Activated T-helper 17 cell treated with anti-CD3 and anti-CD28 coated beads, Interleukin-2, amount 50 U/mL, for 72 hours (primary cell): ENCODE measurements at places on chromosomes 16 and 17. TPM values are rescaled to one million over a fixed set of nuclear protein-coding genes. Genes with fewer than 3 reads are reported as not detected.

DNA sequence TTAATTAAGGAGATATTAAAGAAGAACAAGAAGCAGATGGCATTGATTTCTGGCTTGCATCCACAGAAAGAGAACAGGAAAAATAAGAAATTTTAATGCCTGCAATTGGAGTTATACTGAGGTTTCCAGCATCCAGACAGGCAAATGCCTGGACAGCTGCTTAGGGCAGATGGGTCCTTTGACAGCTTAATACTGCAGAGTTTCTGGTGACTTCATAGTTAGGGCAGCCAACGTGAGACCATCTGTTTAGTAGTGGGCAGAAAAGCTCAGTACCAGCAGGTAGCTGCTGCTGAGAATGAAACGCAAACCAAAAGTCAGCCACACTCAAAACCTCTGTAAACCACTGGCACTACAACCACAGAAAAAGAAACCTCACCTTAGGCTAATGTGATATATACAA is 109.8 kb downstream of the CDK5R1 start:
- peak; percentile 23 for ATAC-seq

DNA sequence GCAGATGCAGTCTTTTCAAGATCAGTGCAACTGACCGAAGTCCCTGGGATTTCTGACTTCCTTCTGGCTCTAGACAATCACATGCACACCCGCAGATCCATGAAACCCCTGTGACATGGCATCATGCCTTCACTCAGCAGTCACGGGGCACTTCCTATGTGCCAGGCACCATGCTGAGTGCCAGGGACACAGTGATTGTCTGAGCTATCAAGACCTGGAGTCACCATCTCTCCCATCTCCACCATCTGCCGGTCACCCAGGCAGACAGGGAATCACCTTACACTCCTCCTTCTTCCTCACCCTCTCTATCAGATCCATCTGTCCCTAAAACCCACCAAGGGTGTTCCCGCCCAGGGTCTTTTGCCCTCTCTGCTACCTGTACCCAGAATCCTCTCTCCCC is 5.3 kb downstream of the BEAN1 start:
- no peak for ATAC-seq

DNA sequence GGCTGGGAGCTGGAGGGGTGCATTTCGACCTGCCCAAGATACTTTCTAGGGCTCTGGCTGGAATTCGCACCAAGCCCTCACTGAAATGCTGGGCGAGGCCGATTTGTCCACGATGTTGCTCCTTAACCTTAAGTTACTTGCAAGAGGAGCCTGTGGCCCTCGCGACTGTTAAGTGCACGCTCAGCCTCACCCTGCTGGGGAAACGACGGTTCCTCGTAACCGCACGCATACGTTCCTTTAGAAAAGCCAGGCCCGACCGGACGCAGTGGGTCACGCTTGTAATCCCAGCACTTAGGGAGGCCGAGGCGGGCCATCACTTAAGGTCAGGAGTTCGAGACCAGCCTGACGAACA is 607 bp upstream of the NCOR1 start:
- ATAC-seq: peak; percentile 0

The PRAC2 gene
- total RNA-seq: not detected

DNA sequence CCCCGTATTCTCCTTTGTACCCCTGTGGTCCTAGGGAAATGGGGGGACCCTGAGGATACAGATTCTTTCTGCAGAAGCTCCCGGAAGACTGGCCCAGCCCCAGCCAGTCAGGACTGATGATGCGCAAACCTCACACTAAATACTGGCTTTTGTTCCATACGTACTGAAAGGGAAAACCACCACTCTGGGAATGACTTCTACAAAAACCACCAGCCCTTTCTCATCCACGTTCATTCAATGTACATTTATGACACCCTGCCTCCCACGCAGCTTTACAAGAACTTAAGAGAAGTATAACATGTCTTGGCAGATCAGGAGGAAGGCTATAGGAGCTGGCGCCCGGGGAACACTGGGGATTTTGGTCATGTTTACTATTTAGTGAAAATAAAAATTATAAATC is 70.6 kb downstream of the MARCHF10 start:
- ATAC-seq: peak; percentile 93

The SOX8 gene
- 3.8 TPM for total RNA-seq

GRCh38 chr17:75721463-75722011 is 278 bp downstream of the ITGB4 start:
- peak; percentile 38 for ATAC-seq

- no peak for ATAC-seq
Measured at GRCh38 chr16:68892898-68893297, 49.6 kb downstream of the TANGO6 start.

DNA sequence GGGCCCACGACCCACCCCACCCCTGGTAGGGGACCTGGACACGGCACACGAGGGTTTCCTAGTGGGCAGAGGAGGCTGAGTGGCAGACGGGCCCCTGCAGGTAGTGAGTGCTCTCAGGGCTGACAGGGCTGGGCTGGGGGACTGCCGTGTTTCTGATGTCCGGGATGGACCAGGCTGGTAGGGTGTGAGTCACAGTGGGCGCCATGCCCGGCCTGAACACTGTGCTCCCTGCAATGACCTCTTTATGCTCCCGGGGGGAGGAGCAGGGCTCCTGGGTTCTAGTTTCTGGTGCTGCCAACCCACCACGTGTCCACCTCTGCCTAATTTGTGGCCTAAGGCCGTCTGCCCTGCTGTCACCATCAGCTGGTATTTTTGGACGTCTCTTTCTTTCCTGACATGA is 26.3 kb downstream of the ARHGAP23 start:
- ATAC-seq: no peak

The DCXR gene
- 91.0 TPM for total RNA-seq

- ATAC-seq: no peak
Measured at GRCh38 chr17:57629470-57629869, 115.6 kb downstream of the CCDC182 start.

DNA sequence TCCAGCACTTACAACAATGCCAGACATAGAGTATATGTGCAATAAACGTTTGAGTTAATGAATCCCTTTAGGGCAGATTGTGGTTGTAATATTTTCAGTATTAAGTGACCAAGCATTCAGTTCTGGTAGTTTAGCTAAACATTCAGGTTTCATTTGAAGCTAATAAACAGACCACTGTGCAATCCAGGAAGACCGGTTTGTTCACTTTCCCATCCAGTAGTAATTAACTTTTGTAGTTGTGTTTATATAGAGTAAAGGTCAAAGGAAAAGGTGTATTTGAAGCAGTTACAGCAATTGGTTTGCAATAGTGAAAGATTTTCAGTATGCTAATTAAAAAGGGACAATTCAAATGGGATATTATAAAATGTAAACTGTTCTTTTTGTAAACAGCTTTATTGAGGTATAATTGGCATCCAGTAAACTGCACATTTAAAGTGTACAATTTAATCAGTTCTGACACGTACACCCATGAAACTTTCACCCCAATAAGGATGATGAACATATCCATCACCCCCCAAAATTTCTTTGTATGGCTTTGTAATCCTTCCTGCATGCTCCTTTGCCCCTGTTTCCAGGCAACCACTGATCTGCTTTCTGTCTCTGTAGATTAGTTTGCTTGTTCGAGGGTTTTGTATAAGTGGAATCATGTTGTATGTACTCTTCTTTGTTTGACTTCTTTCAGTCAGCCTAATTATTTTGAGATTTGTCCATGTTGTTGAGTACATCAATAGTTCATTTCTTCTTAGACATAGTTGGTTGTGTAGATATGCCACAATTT is 26.3 kb downstream of the MRTFB start:
- no peak for ATAC-seq

- no peak for ATAC-seq
Measured at GRCh38 chr17:82864713-82865248, 25.0 kb upstream of the ZNF750 start.

- ATAC-seq: no peak
Measured at GRCh38 chr16:73166947-73167550, 119.1 kb upstream of the ZFHX3 start.

DNA sequence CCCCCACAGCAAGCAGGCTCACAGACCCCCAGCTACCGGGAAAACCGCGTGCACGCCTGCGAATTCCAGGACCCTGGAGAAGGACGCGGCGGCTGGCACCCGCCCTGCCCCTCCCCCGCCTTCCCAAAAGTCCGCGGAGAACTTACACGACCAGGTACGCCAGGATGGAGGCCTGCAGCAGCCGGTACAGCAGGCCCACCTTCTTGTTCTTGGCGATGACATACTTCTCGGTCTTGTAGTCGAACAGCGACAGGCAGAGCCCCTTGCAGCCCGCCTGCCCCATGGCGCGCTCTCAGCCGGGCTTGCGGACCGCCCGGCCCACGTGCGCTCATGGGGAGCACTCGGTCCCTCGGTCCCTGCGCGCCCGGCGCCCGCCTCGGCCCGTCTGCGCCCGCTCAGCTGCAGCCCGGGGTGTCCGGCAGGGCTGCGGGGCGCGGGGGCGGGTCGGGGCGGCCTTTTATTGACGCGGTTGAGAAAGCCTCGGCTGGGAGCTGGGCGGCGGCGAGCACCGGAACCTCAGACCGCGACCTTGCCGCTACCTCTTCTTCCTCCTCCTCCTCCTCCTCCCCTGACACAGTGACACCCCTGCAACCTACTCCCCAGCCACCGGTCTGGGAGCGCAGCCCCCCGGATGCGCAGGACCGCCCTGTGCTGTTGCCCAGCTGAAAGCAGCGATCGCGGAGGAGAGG is at the start of gene P2RX5:
TSS of gene P2RX5 (minus strand) at position 433 of the 689 bp plus-strand sequence. CDS start at position 283, 150 bp downstream.
- ATAC-seq: peak; percentile 46

GRCh38 chr16:85992779-85993178 is 93.8 kb downstream of the IRF8 start:
- no peak for ATAC-seq

DNA sequence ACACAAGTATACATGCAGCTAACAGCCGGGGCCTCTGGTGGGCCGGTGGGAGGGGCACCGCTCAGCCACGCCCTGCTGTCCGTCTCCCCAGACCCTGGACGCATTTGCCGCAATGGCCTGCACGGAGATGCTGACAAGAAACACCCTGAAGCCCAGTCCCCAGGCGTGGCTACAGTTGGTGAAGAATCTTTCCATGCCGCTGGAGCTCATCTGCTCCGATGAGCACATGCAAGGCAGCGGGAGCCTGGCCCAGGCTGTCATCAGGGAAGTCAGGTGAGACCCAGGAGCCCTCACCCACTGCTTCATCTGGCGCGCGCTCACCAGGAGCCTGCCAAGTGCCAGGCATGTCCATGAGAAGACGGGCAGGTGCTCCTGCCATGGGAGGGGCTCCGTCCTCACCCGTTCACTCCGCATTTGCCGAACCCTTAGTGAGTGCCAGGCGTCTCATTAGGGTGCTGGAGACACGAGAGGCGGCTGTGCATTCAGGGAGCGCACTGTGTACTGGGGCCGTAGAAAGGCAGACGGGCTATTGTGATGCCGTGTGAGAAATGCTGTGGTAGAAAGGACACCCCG is 51.4 kb upstream of the ENDOV start:
- ATAC-seq: no peak

- ATAC-seq: peak; percentile 79
Measured at GRCh38 chr16:56589141-56590039, at the start of gene MT3. TSS of gene MT3 (plus strand) at chr16:56589528. CDS start at chr16:56589591, 63 bp downstream.

GRCh38 chr16:622920-623280 is 7.9 kb upstream of the WFIKKN1 start:
- ATAC-seq: no peak

DNA sequence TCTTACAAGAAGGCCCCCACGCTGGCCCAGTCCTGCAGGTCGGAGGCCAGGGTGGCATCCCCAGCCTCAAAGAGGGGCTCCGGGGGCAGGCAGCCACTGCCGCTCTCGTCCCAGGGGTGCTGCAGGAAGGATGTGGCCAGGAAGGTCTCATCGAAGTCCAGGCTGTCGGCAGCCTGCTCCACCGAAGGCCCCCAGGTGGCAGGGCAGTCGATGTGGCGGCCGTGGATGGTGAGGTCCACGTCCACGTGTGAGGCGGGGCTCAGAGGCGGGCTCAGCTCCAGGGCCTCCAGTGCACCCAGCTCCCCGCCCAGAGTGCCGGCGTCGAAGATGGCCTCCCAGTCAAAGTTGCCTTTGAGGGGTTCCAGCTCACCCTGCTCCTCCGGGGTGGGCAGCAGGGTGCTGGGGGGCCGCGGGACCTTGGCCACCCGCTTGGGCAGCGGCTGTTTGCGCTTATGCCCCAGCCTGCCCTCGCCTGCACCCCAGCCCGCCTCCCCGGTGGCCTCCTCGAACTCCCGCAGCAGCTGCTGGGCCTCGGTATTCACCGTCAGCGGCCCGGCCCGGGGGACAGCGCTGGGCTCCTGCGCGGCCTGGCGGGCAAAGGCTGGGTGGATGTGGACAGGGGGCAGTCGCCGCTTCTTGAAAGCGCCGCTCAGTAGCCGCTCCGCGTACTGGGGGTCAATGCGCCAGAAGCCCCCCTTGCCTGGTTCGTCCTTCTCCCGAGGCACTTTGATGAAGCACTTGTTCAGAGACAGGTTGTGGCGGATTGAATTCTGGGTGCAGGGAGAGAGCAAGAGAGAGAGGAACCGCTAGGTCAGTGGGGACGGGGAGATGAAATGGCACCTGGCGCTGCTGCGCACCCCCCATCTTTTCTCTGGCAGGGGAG is 3.5 kb downstream of the FOXJ1 start:
- ATAC-seq: no peak

GRCh38 chr17:65345261-65346005 is 208.3 kb downstream of the RGS9 start:
- ATAC-seq: peak; percentile 48

The QPRT gene
- 4.3 TPM for total RNA-seq

The SLC47A1 gene
- 0.19 TPM for total RNA-seq

DNA sequence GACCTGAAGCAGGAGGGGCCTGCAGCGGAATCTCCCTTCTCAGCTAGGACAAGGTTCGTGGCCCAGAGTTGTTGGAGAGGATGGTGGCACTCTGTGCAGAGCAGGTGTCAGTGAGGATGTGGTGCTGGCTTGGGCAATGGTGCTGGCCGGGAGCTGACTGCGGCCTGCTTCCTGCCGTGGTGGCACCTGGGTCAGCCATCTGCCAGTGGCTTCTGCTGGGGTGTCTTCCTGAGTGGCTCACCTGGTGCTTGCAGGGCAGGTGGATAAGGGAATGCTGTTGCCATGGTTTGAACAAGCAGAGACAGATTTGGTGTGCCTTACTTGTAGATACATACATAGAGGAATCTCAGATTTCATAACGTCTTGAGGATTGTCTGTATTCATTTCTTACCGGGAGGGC is 69.6 kb downstream of the SEC14L1 start:
- ATAC-seq: no peak

DNA sequence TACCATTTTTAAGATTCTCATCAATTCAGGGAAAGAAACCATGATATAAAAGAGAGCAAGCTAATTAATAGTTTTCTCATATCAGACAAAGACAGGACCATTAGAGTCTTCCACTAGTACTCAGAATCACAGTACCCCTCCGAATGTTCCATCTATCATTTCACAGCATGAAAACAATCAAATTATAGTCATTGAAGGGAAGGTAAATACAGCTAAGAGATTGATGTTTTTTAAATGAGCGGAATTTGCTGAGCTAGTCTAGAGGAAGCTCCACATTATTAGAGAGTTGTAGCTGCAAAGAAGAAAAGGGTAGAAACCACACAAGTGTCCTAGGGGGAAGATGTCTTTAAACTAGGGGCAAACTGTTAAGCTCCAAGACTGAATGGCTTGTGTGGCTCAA is 808.9 kb downstream of the CDH11 start:
- ATAC-seq: no peak

The CES1 gene
- total RNA-seq: not detected

- ATAC-seq: no peak
Measured at GRCh38 chr16:55569025-55569424, 2.5 kb downstream of the CAPNS2 start.

GRCh38 chr17:79218175-79218824 is 143.7 kb downstream of the ENGASE start:
- ATAC-seq: no peak
